ENCODE measurements at places on chromosomes 5 and 9.
A peak's percentile ranks its signal among the peaks of the same experiment; 100 is the strongest.

DNA sequence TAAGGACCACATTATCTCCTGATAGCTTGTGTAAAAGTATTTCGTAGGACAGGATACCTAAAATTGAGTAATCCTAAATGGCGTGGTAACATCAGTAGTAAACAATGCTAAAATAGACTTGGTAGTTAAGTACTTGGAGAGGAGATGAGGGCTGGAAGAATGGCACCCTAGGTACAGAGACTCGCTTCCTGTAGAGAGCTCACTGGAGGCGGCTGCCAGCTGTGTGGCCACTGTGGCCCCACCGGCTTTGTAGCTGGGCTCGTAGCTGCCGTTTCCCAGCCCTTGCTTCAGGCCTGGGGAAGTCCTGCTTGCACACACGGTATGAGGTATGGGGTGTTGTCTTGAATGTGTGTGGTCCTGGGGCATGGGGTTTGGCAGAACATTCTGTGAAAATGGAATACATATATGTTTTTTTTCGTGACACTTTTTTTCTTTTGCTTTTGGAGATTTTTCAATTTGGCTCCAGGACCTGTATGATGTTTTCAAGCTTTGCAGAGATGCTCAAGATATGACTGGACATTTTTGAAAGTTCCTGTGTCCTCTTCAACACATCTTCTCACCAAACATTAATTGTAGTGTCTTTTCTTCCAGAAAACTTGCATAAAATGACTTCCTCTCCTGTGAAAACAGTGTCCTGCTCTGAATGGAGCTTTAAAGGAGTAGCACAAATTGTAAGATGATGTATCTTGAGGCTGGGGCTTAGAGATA, 58.0 kb downstream of the RCL1 start:
- no peak for DNase-seq

GRCh38 chr5:45795458-45795857, 99.3 kb upstream of the HCN1 start:
- no peak for DNase-seq

- DNase-seq: peak; percentile 13
Observed at GRCh38 chr9:91301161-91301560, 60.6 kb downstream of the AUH start.

GRCh38 chr9:7055171-7055903, 297.6 kb downstream of the KDM4C start:
- DNase-seq: no peak

DNA sequence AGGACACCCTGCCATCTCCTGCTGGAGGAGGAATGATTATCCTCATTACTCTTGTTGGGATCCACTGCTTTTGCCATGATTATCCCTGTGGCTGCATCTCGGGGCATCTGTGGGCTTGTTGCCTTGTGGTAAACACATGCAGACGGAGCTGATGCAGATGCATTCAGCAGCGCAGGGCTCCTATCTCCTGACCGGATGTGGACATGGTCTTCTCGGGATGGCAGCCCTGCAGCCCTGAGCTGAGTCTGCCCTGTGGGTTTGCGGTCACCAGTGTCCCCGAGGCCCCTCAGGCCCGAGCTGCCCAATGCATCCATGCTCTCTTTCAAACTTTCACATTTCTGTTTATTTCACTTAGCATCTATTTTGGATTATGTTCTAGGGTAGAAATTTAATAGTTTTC, 250.4 kb upstream of the IRX1 start:
- no peak for DNase-seq

DNA sequence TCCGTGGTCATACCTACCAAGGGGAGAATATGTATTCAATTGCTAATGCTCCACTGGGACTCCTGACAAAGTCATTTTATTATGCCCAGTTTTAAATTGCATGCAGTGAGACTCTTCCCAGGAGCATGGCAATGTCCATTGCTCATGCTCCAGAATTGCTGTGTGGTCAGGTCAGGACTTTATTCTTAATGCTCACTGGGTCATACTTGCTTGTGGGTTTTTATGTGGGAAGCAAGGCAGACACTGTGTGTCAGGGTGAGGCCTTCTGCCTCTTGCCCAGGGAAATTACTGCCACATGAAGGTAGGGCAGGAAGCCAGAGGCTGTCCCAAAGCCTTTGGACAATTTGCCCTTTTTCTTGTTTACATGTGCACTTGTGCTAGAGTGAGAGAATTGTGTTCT, 164.6 kb upstream of the MEF2C start:
- no peak for DNase-seq
